ENCODE measurements at places on chromosomes 13 and 19. TPM values are rescaled to one million over a fixed set of nuclear protein-coding genes. Genes with fewer than 3 reads are reported as not detected.

DNA sequence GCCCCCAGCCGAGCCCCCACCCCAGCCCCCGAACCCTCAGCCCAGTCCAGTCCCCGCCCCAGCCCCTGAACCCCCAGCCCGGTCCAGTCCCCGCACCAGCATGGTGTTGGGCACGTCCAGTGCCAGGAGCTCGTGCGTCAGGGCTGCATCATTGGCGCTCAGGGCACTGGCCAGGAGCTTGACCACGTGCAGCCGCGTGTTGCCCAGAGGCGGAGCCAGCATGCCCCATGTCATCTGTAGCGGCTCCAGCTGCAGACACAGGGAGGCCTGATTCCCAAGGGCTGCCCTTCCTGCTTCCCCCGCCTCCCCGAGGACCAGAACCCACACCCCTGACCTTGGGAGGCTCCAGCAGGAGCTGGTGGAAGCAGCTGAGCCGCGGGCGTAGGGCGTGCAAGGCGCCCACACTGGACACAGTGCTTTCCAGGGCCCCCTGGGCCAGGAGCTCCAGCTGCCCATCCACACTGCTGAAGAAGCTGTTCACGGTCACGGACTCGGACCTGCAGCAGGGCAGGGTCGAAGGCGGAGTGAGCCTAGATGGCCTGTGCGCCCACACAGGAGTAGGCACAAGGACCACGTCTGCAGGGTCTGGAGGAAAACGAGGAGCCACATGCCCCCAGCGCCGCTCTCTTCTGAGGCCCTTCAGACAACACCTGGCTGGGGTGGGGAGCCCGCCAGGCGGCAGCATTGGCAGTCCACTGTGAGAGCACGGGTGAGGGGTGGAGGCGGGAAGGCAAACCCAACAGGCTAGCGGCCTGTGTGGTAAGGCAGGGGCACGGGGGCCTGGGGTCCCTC is 12.8 kb upstream of the TMEM86B start:
- no peak for ATAC-seq

GRCh38 chr19:3024870-3025548 is 4.1 kb downstream of the TLE2 start:
- no peak for ATAC-seq

DNA sequence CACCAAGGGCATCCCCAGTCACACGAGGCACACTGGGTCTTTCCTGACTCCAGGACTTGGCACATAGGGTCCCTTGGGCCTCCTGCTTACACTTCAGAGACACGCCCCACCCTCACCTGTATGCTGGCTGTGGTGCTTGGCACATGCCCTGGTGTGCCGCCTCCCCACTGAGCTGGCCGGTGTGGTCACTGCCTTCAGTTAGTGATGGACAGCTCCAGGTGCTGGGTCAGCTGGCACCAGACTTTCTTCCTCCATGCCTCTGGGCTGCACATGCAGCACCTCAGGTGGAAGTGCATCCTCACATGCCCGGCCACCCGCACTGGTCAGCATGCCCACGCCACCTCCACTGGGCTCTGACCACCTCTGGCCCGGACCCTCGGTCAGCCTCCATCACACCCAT is 52.9 kb downstream of the KLF2 start:
- ATAC-seq = no peak

- ATAC-seq = no peak
Observed at GRCh38 chr13:103303078-103303651, 236.9 kb upstream of the SLC10A2 start.

DNA sequence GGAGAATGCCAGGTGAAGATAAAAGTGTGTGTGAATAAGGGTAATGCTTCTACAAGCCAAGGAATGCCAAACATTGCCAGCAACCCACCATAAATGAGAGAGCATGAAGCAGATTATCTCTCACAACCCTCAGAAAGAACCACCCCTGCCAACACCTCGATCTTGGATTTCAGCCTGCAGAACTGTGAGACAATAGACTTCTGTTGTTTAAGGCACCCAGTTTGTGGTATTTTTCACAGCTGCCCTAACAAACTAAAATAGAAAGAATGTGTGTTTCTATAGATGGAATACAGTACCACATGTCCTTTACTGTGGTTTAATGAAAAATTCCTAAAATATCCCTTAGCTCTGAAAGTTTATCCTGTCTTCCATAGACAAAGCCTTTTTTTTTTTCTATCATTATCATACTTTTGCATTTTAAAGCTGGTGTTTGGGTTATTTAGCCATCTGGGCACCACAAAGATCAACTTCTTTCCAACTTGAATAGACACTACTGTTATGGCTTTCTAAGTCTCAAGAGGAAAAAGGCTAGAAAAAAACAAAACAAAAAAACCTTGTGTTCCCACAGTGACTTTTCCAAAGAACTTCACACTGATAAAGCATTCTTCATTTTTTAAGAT is 505.6 kb downstream of the KCTD12 start:
- ATAC-seq = no peak

The ZNF490 gene
- 5.1 TPM for total RNA-seq

DNA sequence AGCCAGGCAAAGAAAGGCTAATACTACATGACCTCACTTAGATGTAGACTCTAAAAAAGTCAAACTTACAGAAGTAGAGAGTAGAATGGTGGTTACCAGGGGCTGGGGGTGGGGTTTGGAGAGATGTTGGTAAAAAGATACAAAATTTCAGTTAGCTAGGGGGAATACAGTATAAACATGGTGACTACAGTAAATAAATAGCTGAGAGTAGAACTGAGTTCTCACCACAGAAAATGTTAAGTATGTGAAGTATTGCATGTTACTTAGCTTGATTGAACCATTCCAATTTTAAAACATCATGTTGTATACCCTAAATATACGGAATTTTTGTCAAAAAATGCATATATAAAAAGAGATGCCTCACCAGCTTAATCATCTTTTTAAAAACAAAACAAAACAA is 67.5 kb upstream of the DOCK9 start:
- ATAC-seq = no peak

DNA sequence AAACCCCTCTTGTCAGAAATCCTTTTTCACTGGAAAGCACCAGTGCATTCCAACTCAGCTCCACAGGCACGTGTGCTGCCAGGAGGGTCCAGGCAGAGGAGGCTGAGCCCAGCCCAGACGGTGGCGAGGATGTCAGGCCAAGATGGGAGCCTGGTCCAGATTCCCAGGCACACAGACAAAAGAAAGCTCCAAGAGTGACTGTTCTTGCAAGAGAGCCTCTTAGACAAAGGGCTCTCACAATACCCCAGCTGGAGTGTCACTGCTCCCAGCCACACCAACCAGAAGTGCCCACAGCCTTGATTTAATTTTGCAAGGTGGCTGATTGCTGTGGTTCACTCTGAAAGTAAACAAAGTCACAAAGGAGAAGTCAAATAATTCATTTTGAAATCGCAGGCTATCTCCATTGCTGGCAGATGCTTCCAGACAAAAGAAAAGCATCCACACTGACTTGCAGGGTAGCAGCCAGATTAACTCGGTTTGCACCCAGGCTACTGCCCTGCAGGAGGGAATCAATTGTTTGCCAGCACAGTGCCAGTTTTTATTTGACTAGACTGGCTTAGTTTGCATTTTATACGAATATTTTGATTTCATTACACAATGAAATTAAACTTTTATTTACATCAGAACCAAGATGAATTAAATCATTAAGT is 95.1 kb downstream of the RAB20 start:
- no peak for ATAC-seq

The CYP4F2 gene
- not detected for total RNA-seq

- ATAC-seq = no peak
Observed at GRCh38 chr13:106467427-106468122, 67.9 kb downstream of the EFNB2 start.

DNA sequence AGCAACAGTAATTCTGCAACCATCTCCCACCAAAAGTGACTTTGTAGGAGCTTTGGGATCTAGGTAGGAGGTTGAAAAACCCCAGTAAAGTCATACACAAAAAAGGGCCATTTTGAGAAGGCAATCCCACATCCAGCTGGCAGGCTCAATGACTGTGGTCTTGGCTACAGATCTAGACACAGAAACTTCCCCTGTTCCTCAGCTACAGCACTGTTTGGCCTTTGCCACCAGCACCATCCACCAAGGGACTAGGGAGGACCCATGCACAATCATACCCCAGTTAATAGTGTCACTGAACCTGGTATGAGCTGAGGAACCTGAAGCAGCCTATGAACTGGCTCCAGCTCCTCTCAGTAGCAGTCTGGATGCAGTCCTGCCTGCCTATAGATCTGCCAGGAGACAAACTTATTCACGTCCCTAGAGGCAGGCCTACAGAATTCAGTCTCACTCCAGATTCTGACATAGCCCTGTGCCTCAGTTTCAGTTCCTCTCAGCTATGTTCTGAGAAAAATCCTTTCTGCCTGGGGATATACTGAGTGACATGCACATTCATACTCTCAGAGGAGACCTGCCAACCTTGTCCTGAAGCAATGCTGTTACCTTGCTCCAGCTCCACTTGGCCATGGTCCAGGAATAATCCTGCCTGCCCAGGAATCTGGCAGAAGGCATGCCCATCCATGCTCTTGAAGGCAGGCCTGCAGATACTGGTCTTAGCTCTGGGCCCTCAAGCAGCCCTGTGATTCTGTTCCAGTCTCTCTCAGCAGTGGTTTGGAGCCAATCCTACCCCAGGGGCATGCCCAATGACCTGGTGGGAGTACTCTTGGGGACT is 2048.3 kb upstream of the PCDH20 start:
- ATAC-seq = no peak

The C1QTNF9B gene
- total RNA-seq = not detected

DNA sequence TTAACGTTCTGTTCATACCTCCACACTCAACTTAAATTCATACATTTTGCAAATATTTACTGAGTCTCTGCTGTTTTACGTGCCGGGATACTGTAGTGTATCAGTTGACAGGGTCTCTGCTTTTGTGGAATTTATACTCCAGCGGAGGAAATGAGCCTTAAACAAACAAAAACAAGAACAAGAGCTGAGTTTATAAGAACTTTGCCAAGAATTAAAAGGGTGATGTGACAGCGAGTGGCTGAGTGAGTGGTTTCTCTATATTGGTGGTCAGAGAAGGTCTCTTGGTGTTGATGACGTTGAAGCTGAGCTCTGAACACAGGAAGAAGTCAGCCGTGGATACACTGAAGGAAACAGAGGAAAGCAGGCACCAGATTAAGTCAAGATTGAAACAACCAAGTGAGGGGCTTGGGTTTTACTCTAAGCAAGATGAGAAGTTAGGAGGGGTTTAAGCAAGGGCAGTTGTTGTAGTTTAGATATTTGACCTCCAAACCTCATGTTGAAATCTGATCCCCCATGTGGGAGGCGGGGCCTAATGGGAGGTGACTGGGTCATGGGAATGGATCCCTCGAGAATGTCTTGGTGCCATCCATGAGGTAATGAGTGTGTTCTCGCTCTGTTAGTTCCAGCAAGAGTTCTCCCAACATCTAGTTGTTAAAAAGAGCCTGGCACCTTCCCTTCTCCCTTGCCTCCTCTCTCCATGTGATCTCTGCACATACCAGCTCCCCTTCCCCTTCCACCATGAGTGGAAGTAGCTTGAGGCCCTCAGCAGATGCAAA is 248.3 kb downstream of the DCLK1 start:
- ATAC-seq = no peak

The STOML3 gene
- total RNA-seq = not detected

DNA sequence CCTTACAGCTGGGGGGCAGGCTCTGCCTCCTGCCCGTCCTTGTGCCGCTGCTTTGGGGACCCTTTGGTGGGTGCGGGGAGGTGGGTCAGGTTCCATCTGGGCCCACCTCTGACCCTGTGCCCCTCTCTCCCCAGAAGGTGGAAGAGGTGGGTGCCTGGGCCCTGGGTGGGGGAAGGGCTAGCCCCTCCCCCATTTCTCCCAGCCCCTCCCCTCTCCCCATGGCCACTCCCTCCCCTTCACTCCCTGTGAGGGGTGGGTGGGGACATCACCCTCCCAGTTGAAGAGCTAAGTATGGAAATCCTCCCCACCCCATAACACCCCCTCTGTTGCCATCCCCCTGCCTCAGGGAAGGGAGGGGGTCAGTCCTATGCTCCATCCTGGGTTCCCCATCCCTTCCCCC is 14.2 kb downstream of the ARHGEF1 start:
- ATAC-seq = no peak

DNA sequence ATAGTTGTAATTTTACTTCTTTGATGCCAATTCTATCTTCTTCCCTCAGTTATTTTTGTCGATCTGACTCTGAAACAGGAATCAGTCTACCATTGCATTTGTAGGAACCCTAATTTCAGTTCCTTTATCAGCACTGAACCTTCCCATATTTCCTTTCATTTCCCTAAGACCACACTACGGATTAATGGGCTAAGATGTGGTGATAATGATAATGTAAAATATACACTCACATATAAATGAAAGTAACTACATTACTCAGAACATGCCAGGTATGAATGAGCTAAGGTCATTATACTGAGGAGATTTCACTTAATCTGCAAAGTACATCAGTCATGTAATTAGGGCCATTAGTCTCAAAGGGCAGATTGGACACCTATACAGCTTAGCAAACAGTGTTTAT is 60.2 kb upstream of the RFC3 start:
- ATAC-seq = no peak

The LRRC8E gene
- 0.31 TPM for total RNA-seq

- no peak for ATAC-seq
Observed at GRCh38 chr13:77915686-77916085, 2.9 kb downstream of the EDNRB start.

GRCh38 chr19:27748551-27749152 is 1464.3 kb downstream of the UQCRFS1 start:
- no peak for ATAC-seq

GRCh38 chr19:40542202-40542859 is 34.3 kb upstream of the SHKBP1 start:
- peak; percentile 89 for ATAC-seq

DNA sequence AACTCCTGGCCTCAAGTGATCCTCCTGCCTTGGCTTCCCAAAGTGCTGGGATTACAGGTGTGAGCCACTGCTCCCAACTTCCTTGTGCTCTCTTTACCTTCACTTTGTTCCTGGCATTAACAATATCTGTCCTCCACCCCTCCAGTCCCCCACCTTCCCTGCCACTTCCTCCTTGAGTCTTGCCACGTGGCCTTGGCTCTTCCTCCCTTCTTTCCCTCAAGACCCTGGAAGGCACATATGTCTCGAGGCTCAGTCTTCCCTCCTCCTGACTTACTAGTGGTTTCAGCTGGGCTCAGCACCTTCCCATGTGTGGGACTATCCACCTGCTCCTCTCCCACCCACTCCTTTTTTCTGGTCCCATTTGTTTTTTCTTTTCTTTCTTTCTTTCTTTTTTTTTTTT is 70.6 kb downstream of the IER2 start:
- no peak for ATAC-seq

GRCh38 chr13:34076943-34077703 is 259.2 kb downstream of the RFC3 start:
- no peak for ATAC-seq

The FCHO1 gene
- total RNA-seq = 1.1 TPM

DNA sequence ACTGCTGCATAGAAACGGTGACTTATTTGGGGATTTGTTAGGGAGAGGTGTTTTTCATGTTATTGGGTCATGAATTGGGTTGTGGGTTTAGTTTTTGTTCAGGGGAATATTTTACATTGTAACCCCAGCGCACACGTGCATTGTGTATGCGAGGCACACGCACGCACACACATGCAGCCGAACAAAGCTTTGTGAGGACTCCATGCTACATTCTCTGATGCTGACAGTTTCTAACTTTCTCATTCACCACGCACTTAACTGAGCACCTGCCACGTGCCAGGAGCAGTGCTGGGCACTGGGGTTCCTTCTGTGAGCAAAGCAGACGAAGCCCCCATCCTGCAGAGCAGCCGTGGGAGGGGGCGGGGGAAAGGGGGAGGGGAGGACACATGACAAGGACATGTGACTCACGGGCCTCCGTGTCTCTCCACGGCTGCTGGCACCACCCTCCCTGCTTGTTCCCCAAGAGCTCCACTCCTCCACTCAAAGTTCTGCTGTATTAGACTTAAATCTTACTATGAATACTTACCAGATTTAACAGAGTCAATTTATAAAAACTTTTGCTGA is 55.6 kb downstream of the SLC7A9 start:
- no peak for ATAC-seq

The LIPE gene
- 3.4 TPM for total RNA-seq

The CKM gene
- 0.17 TPM for total RNA-seq

The PDX1 gene
- not detected for total RNA-seq
